ENCODE measurements at places on chromosomes 1 and 21.

- no peak for DNase-seq
Observed at GRCh38 chr1:160115545-160116282, at the start of gene ATP1A2. TSS of gene ATP1A2 (plus strand) at chr1:160115759. CDS start at chr1:160115862, 103 bp downstream.

DNA sequence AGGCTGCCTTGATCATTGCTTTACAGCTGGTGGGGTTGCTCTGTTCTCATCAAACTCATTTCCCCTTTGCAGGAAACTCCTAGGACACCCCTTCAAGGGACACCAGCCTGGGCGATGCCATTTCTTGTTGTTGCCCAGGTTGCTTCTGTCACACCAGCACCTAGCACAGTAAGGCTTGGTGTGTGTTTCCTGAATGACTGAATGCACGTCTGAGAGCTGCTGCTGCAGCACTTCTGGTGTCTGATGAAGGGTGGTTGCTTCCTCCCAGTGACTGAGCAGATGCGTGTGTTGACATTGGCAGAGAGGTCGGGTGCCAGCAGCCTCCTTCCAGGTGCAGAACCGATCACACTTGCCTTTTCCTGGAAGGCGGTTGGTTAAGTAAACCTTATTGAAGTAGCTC lies 477.4 kb downstream of the CAMTA1 start:
- no peak for DNase-seq

- no peak for DNase-seq
Observed at GRCh38 chr1:227791425-227792143, 23.9 kb upstream of the PRSS38 start.

DNA sequence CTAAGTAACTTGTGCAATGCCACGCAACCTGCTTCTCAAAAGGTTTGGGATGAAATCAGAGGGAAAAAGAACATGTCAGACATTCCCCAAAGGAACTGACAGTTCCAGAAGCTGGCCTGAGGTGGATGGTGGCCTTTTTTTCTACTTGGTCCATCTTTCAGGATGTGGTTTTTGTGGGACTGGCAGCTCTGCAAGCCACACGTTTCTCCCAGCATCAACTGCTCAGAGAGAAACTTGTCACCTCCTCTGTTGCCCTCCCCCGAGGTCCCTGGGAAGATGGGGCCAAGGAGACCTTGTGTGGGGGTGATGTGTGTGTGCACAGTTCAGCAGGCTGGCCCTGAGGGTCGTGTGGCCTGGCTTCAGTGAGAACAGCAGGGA lies 2.5 kb upstream of the DHRS3 start:
- DNase-seq, result no peak

- no peak for DNase-seq
Observed at GRCh38 chr1:203175237-203175826, at the start of gene MYBPH. TSS of gene MYBPH (minus strand) at chr1:203175826. CDS start at chr1:203175755, 71 bp downstream.

DNA sequence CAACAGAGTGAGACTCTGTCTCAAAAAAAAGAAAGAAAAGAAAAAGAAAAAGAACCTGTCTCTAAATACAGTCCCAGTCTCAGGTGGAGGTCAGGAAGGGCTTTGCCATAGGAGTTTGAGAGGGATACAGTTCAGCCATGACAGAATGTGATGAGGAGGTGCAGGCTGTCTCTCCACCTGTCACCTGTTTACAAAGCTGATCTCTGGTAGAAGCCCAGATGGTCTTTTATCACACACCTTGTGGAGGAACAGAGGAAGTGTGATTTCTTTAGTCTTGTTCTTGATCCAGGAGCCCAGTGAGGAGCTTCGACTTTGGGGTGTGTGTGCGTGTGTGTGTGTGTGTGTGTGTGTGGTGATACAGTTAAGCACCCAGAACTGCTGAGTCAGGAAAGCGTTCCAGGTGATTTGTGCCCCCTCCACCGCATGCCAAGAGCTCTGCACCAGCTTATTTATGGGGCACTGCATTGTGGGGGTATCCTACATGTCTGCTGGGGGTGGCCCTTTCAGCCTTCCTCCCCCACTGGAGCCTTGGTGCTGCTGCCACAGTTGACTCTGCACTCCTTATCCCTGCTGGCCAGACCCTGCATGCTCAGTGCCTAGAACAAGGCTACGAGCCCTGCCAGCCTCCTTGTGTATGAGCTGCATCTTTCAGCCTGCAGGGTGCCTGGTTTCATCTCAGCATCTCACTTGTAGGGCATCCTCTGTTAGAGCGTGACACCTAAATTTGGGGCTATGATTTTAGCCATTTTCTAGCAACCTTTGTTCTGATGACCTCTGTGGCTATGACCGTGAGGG lies 19.3 kb downstream of the DOP1B start:
- DNase-seq, result no peak

- no peak for DNase-seq
Observed at GRCh38 chr1:82466416-82466815, 665.7 kb downstream of the ADGRL2 start.

- DNase-seq, result no peak
Observed at GRCh38 chr1:23150125-23150524, 18.5 kb downstream of the LUZP1 start.

DNA sequence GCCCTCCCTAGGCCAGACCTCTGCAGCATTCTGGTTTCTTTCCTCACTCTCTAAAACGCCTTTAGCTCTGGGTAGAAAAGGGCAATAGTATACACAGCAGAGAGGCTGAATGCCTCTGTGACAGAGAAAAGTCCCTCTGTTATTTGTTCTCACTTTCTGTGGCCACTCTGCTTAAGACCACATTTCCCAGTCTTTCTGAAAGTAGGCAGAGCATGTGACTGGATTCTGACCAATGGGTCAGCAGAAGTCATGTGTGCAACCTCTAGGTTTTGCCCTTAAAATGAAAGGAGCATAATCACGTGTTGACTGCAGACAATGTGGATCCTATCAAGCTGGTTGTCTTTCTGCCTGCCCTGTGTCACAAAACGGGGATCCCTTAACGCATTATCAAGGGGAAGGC lies 79.7 kb upstream of the MARK1 start:
- no peak for DNase-seq

- no peak for DNase-seq
Observed at GRCh38 chr1:45971922-45972531, 160.4 kb downstream of the PIK3R3 start.

DNA sequence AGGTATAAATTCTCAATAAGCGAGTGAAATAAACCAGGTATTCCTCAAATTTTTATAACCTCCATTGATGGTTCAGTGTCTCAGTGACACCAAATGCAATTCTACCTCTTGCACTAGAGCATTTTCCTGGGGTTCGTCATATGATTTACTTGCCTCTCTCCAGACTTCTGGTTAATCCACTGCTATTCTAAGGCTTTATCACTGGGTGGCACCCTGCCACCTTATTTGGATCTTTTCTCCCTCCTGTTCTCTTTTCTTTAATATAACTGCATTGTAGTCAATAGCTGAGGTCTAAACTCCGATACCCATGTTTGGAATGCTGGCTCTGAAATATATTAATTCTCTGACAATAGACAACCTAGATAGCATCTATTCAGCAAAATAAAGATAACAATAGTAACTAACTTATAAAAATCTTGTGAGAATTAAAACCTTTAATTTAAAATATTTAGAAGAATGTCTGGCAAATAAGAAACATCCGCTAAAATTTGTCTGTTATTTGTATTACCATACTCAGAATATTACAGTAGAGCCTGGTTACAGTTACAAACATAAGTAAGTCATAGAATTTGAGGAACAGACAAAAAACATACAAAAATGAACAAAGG lies 436.4 kb downstream of the PLA2G4A start:
- no peak for DNase-seq

DNA sequence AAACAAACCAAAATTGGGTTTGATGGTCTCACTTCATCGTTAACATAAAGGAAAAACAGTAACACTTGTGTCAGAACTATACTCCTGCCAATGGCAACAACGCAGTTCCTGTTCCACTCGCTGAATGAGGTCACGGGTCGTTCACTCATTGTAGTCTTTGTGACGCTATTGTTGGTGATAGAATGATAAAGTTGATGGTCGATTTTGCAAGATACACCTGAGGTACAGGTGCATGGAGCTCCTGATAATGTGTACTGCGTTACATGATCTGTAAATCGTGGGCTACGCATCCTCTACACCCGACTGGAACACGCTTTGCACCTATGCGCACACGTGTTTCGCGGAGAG lies 391 bp upstream of the CENPS start:
- DNase-seq, result no peak

DNA sequence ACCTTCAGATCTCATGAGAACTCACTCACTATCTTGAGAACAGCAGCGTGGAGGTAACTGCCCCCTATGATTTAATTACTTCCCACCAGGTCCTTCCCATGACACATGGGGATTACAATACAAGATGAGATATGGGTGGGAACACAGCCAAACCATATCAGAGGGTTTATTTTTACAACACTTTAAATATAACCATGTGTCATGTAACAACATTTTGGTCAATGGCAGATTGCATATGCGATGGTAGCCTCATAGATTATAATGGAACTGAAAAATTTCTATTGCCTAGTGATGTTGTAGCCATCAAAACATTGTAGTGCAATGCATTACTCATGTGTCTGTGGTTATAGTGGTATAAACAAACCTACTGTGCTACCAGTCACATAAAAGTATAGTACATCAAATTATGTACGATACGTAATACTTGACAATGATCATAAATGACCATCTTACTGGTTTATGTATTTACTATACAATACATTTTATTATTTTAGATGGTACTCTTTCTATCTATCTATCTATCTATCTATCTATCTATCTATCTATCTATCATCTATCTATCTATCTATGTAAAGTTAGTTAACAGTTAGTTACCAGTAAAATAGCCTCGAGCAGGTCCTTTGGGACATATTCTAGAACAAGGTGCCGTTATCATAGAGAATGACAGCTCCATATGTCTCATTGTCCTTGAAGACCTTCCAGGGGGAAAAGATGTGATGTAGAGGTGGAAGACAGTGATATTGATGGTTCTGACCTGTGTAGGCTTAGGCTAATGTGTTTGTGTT lies 12.6 kb upstream of the S100B start:
- DNase-seq, result no peak

DNA sequence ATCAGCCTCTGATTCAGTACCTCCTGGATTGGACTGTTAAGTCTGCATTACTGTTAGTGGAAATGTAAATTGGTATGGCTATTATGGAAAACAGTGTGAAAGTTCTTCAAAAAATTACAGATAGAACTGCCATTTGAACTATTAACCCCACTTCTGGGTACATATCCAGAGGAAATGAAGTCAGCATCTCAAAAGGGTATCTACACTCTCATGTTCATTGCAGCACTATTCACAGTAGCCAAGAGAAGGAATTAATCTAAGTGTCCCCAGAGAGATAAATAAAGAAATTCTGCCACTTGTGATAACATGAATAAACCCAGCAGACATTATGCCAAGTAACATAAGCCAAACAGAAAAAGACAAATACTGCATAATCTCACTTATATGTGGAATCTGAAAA lies 676.0 kb downstream of the PLA2G4A start:
- DNase-seq, result no peak

DNA sequence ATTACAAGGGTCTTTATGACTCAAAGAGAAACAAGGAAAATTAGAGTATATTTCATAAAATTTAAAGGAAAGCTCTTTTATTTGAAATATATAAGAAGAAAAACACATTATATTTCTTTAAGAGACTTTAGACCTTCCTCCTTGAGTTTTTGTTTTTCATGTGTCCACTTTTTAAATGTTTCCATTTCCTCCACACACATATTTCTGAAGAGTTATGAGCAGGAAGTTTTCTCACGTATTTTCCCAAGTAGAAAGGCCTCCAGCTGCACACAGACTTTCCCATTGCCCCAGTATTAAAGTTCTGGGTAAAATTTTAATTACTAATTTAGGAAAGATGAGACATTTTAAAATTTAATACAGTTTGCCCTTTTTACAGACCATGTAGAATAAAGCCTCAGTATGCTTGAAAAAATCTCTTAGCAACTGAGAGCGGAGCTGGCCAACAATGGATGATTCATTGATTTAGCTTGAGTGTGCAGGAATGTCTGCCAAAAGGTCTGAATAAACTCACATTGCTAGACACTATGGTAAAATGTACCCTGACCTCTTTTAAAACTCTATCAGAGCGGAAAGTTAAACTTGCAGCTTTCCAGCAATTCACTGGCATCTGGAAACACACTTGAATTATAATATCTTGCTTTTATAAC lies 57.9 kb downstream of the DDAH1 start:
- no peak for DNase-seq

GRCh38 chr1:17533201-17533600 lies 6.3 kb upstream of the ARHGEF10L start:
- DNase-seq, result no peak

GRCh38 chr1:20600156-20600555 lies 11.3 kb downstream of the CDA start:
- DNase-seq, result no peak

DNA sequence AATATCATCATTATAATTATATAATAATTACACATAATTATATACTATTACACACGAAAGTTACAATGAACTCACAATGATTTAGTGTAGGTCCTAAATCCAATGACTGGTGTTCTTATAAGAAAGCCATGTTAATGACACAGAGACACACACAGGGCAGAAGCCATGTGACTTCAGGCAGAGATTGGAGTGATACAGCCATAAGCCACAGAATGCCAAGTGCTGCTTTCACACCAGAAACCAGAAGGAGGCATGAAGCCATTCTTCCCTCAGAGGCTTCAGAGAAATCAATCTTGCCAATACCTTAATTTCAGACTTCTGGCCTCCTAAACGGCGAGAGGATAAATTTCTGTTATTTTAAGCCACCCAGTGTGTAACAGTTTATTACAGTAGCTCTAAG lies 147.4 kb upstream of the KRTAP19-8 start:
- no peak for DNase-seq

GRCh38 chr1:153795934-153796785 lies 21.0 kb downstream of the SLC27A3 start:
- DNase-seq, result no peak

DNA sequence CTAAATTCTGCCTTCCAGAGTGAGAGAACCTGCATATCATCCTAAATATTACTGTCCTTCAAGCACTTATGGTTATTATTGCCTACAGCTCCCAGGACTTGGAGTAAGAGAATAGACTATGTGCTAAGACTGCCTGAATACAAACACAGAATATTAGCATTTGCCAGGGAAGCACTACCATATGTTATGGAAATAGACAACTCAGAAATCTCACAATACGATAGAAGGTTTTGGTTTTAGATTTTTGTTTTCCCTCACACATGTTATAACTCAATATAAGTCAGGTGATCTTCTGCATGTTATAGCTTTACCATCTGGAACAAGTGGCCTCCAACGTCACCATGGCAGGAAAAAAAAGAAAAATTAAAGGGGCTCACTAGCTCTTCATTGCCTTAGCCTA lies 413.9 kb downstream of the LRRIQ3 start:
- no peak for DNase-seq

DNA sequence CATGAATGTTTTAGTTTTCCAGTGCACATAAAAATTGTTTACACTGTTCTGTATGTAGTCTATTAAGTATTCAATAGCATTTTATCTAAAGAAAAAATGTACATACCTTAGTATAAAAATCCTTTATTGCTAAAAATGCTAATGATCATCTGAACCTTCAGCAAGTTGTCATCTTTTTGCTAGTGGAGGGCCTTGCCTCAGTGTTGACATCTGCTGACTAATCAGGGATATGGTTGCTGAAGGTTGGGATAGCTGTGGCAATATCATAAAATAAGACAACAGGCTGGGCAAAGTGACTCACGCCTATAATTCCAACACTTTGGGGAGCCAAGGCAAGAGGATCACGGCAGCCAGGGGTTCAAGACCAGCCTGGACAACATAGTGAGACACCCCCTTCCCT lies 9.0 kb downstream of the DYNLT5 start:
- DNase-seq, result no peak

GRCh38 chr1:222946436-222946835 lies 131.6 kb downstream of the DISP1 start:
- no peak for DNase-seq

All from GM13977 (cell line).